ENCODE measurements at places on chromosomes 5 and 9.

DNA sequence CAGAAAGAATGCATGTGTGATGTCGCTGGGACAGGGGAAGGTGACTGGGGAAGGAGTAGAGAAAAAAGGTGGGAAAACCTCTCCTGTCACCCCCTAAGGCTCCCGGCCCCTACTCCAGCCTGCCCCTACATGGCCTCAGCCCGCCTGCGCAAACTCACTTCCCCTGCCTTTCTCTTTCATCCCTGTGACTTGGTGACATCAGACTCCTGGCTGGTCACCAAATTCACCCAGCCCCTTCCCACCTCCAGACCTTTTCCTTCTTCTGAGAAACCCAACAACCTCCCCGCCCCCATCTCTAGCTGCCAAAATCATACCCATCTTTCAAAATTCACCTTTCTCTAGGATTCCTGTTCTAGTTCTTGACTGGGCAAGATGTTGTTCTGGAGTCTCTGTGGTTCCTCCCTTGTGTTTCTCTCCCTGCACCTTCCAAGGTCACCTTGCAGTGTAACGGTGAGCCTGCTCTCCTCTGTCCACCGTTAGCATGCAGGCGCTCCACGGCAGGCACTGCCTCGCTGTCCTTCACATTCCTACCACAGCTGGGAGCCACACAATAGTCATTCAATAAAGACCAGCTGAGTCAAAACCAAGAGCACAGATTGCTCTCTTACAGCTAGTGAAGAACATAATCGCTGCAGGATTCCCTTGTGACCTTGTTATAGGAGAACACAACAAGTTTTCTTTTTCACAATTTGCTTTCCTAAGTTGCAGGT lies 134.5 kb downstream of the FANCC start:
- no peak for DNase-seq

DNA sequence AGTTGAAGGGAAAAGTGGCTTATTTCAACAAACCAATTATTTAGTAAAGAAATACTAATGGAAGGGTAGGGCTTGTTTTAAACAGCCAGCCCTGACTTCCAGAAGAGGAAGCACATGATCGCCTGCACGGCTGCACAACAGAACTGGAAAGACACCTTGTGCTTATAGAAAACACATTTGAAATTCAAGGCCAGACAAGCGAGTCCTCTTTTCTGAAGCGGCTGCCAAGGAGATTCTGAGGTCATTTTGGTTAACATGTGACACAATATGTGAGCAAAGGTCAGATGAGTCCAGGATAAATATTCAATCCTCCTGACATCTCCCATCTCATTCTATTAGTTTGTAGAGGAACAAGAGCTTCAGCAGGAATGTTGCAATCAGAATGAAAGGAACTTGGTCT lies 461.4 kb upstream of the ST8SIA4 start:
- DNase-seq: no peak

- no peak for DNase-seq
Measured at GRCh38 chr5:104084896-104085295, 522.3 kb upstream of the NUDT12 start.

DNA sequence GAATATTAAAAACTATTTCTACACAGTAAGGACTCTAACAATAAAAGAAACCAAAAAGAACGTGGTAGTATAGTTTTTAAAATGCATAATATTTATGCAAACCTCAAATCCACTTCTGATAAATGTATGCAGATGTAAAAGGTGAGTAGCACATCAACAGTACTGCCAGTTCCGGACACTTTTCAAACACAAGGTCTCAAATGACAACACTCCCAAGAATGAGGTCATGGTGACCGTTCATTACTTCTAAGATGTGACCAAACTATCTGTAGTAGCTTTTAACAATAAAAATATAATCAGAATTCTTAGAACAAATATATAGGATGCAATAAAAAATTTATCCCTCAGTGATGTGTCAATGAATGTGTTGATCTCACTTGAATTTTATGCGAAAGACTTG lies 238.7 kb upstream of the NREP start:
- no peak for DNase-seq

- DNase-seq: no peak
Measured at GRCh38 chr5:140182075-140182711, 7.2 kb downstream of the CYSTM1 start.

GRCh38 chr5:34496701-34497469 lies 159.2 kb upstream of the RAI14 start:
- DNase-seq: no peak

- DNase-seq: no peak
Measured at GRCh38 chr5:178307267-178308045, 74.9 kb upstream of the PHYKPL start.

- DNase-seq: no peak
Measured at GRCh38 chr5:16776611-16777251, 159.4 kb downstream of the MYO10 start.

- no peak for DNase-seq
Measured at GRCh38 chr9:127771570-127772189, 6.8 kb downstream of the SH2D3C start.

DNA sequence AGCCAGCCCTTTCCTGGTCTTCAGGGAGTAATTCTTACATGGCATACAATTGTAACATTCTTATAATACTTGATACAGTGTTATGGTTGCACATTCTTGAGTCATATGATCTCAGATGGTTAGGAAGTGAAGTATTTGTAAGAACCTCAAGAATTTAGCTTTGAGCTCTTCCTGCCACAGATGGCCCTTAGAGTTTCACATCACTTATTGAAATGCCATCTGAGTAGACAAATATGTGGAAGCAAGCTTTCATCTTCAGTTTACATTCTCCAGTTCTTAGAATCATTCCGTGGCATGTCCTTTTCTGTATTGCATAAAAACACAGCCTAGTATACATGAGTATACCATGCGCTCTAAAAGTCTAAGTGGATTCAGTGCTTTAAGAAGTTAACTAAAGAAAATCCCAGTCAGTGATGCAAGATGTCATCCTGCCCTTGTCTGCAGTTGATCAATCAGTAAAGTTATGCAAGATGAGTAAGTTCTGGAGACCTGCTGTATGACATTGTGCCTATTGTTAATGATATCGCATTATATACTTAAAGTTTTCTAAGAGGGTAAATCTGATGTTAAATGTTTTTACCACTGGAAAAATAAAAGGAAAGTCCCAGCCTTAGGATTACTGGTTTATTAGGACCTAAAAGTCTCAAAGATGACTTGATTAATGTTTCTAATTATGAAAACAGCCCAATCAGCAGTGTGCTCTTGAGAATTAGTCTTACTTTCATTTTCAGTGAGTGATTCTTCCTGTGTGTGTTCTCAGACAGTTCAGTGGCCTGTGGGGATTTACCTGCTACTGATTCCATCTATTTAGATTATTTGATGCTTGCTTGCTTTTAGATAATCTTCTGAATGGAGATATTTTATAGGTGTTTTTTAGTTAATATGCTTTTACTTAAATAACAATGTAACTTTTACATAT lies 29.4 kb downstream of the RHOBTB3 start:
- DNase-seq: peak; percentile 97

DNA sequence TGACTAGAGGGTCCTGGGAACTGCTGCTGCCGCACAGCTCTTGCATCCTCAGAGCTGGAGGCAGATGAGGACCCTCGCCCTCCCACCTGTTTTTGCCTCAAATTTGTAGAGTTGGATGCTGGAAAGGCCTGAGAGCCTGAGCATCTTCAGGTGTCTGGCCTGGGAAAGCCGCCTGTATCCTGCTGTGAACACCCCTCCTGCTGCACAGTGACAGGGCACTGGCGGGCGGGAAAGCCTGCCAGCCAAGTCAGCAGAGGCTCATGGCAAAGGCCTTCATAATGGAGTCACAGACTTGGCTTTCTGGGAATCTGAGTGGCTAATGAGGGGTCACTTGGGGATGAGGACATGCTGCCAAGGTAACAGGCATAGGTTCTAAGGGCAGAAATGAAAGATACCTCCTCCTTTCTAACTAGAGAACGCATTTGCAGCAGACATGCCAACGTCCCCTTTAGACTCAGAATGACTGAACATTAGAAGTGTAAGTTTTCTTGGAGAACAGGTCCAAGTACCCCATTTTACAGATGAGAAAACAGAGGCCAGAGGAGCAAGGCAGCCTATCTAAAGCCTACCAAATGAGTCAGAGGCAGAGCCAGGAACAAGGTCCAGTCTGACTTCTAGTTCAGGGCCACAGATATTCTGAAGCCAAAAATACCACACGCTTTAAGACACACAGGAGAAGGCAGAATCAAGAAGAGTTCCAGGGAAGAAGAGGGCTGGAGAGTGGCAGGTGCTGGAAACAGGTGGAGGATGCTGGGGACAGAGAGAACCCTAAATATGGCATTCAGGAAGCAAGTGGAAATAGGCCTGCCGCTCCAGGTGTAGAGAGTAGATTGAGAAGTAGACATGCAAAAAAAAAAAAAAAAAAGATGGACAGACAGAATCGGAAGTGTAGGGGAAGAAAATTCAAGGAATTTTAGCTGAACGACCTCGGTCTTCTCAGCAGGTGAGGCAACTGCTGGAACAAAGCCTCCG lies 44.1 kb downstream of the EPB41L4B start:
- no peak for DNase-seq

DNA sequence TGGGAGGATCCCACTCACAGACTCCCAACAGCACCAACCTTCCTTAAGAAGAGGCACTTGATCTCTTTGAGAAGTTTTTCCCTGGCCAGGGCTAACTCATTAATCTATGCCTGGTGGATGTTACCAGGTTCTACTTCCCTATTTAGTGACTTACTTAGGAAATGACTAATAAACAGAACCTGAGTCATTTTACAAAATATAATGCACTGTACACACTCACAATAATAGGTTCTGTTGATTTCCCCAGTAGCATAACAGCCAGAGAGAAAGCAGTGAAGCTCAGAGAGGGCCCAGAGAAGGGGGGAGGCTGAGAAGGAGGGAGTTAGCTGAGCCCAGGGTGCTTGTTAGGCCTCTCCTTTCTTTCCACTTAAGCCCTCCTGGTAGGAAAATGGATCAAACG lies 27.1 kb downstream of the FRMD3 start:
- peak; percentile 30 for DNase-seq

GRCh38 chr5:178152491-178153444 lies 917 bp downstream of the NHP2 start:
- DNase-seq: no peak

DNA sequence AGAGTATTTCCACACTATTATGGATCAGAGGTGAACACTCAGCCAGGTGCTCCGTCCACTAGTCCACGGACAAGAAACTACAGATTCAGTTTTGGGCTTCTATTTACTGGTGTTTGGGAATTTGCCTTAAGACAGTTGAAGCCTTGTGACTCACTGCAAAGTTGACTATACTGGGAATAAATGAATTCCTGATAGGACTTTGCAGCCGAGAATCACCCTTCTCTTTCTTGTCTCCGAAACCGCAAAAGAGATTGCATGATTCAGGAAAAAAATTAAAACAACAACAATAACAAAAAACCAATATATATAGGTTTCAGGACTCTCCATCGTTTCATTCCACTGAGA lies 716 bp downstream of the TMEM171 start:
- peak; percentile 34 for DNase-seq

GRCh38 chr5:125113328-125113727 lies 366.9 kb upstream of the ZNF608 start:
- DNase-seq: no peak

GRCh38 chr9:97561501-97561900 lies 60.0 kb downstream of the TMOD1 start:
- no peak for DNase-seq

- DNase-seq: no peak
Measured at GRCh38 chr5:63025679-63026078, 447.1 kb downstream of the LRRC70 start.

GRCh38 chr5:56233230-56233629 lies at the start of gene ANKRD55:
TSS of gene ANKRD55 (minus strand) at chr5:56233330. CDS start at chr5:56232913, 417 bp downstream.
- no peak for DNase-seq

DNA sequence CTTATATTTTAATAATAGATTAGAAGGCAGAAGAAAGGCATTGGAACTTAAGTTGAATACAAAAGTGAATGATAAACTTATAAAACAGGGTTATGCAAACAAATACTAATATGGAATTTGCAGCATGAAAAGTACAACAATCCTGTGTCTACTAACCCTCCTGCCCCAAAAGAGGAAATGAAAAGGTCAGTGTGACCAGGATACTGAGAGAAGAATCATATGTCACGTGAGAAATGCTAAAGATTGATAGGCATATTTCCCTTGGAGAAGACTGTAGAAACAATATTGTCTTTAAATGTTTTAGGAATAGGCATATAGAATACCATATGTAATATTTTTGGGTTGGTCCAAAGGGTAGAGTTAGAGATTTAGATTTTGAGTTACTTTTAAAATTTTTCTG lies 3.8 kb downstream of the WDR36 start:
- no peak for DNase-seq

- DNase-seq: no peak
Measured at GRCh38 chr5:178429491-178430185, 160.6 kb downstream of the COL23A1 start.

DNA sequence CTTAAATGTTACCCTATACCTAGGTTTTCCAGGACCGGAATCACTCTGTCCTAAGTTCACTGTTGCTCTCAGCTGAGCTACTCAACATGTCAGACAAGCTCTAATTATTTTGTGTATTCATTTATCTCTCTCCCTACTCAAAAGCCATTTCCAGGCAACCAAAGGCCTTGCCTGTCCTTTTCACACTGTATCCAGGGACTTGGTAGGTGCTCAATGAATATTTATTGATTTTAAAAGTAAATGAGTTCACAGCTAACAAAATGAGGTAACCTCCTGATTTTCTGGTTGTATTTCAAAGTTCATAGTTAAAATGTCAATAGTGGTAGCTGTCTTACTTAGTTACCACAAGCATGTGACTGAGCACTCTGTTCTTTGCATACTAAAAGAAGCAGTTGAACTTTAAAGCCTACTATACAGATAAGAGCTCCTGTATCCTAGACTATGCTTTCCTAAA lies 522.2 kb downstream of the ACTL7B start:
- DNase-seq: no peak

GRCh38 chr5:12793373-12793772 lies 889.1 kb upstream of the CTNND2 start:
- DNase-seq: no peak

DNA sequence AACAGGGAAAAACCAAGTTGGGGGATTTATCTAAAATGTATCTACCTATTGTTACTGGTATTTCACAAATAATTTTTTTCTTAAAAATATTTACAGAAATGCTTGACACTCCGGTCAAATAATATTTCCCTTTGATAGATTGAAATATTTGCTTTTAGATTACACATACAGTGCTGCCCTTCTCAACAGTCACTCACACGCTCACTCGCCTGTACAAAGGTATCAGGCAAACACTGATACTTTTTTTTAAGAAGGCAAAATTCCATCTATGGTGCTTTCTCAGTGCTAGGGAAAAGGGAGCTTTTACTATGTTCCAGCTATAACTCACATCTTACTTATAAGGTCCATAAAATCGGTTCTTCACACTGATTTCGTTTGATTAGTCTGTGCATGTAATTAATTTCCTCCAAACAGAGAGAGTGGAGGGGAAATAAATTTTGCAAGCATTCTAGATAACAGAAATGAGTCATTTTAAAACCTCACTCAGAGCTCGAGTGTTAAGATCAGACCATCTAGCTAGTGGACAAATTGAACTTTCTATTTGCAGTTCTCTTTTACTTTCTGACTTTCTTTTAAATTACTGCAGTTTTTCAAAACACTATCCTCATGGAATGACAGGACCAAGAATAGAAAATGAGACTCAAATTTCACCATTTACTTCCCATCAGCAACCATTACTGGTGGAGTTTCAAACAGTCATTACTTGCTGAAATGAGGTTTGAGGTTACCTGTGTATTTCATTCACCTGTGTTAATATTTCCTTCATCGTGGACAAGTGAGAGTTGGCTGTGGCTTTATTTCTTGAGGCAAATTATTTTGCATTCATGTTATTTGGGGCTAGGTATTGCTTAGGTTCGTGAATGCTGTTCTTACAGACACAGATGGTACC lies 273.2 kb downstream of the RAB3C start:
- no peak for DNase-seq
